ENCODE measurements at places on chromosomes 2 and 18.

GRCh38 chr2:232137356-232138147, 176.0 kb downstream of the DIS3L2 start:
- DNase-seq = no peak

DNA sequence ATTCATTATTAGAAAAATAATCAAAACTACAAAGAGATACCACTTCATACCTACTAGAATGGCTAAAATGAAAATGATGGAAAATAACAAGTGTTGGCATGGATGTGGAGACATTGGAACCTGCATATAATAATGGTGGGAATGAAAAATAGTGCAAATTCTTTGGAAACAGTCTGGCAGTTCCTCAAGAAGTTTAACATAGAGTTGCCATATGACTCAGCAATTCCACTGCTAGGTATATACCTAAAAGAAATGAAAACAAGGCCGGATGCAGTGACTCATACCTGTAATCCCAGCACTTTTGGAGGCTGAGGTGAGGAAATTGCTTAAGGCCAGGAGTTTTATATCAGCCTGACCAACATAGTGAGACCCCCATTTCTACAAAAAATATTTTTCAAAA, 41.6 kb upstream of the ACYP2 start:
- no peak for DNase-seq

DNA sequence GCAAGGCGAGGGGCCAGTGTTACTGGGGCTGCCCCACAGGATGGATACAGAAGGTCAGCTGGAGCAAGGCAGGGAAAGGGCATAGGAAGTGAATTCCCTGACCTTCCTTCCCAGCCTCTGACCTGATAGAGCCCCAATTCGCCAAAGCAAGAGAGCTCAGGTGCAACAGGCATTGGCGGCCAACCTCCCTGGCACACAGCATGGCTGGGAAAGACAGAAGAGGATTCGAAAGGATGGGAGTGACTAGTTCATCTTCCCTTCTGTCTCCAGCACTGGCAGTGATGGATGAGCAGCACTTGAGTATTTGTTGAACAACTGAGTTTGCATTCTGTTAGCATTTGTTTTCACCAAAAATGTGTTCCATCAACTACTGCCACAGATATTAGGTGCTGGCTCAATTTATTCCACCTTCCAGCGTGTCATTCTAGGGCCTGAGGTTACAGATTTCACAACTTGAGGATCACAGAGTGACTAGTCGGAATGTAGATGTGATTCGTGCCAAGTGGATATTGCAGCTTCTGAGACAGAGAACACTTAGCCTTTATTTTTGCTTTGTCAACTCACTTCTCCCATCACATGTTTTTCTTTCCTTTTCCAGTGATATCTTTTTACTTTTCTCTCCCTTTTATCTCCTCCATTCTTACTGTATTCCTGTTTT, 6.2 kb downstream of the COPS8 start:
- no peak for DNase-seq

- DNase-seq = no peak
Observed at GRCh38 chr18:57527556-57528229, 58.8 kb downstream of the FECH start.

DNA sequence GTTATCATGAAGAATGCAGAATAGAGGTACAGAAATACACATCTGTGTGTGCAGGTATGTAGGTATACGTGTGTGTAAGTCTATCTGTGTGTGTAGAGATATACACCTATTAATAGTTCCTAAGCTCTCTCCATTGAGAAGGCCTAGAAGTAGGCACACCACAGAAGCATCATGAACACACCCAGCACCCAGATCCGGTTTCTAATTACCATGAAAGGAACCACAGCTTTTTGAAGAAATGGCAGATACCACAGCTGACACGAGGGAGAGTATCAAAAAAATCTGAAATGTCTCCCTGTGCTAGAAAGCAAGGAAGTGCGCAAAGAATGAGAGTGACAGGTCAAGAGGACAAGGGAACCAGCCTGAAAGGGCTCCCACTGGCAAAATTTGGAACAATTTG, 27.7 kb upstream of the AP1S3 start:
- DNase-seq = no peak

GRCh38 chr2:152571048-152571766, 146.1 kb downstream of the PRPF40A start:
- no peak for DNase-seq

DNA sequence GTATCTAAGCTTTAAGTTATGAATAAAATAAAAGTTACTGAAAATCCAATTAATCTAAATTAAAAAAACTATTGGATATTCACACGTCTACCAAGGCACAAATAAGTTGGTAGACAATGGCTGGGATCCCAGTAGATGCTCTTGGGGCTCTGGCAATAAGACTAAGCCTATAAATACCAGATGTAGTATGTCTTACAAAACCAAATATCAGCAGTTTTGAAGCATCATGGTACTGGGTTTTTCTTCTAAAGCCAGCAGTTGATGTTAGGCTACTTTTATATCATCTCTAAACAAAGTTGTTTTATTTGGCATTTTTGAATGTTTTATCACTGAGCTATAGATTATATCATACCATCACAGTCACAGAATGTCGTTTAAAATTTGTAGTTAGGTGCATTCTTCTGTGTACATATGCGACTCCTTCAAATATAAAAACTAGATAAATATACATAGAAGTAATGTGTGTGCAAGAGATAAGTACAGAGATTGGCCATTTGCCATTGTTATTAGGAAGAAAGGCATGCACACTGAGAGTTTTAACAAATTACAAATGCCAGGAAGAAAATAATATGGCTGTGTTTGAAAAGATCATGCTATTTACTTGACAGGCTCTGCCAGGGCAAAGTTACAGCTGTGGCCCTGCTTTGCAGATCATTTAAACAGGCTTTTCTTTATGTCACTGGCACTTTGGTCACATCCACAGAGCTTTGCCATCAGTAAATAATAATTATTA, 21.6 kb upstream of the TMEM17 start:
- DNase-seq = no peak

- DNase-seq = no peak
Observed at GRCh38 chr2:239142806-239143205, 258.0 kb downstream of the HDAC4 start.

DNA sequence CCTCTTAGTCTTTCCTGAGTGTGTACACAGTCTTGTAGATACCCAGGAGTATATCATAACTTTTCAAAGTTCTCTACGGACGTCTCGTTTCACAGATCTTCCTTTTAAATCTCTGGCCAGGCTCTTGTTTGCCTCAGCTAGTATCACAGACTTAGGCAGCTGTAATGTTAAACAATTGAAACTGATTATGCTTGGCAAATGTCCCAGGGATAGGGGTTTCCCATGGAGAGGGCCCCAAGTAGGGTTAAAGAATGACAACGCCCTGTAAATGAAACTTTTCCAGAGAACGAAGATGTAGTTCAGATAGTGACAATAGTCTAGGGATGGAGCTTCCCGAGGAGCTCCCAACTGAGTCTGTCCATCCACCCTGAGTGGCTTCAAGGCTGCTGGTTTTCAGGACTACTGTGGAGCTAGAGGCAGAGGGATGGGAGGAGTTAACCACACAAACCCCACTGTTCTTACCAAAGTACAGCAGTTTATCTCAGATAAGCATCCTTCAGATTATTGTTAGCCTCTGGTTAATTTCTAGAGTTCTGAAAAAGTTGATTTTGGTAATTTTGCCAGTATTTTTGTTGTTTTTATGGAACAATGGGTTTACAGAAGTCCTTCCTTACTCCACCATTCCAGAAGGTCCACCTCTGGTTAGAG, 9.1 kb downstream of the NEURL3 start:
- no peak for DNase-seq

- no peak for DNase-seq
Observed at GRCh38 chr18:76604108-76604934, 109.3 kb upstream of the ZNF516 start.

DNA sequence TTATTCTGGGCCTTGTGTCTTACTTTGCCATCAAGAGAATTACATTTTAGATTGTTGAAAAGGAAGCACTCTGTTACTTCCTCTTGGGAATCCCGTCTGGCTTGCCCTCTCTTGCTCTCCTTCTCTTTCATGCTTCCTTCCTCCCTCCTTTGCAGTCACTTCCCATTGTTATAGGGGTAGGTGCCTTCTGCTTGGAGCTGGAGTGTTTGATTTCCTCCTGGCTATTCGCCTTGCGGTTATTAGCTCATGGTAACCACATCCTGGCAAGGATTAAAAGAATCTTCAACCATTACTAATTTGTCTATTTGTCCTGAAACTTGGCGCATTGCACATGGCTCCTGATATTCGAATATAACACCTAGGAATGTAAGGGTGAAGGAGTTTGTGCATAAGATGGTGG, 115.0 kb downstream of the CERS6 start:
- DNase-seq = no peak

DNA sequence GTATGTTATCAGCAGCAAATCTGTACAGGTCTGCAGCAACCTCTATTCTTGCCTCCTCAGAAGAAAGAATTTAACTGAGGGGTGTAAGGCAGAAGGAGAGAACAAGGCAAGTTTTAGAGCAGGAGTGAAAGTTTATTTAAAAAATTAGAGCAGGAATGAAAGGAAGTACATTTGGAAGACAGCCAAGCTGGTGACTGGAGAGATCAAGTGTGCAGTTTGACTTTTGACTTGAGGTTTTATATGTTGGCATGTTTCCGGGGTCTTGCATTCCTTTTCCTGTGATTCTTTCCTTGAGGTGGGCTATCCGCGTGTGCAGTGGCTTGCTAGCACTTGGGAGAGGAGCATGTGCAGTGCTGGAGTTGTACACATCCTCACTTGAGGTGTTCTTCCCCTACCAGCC, 16.5 kb upstream of the CERS6 start:
- no peak for DNase-seq

DNA sequence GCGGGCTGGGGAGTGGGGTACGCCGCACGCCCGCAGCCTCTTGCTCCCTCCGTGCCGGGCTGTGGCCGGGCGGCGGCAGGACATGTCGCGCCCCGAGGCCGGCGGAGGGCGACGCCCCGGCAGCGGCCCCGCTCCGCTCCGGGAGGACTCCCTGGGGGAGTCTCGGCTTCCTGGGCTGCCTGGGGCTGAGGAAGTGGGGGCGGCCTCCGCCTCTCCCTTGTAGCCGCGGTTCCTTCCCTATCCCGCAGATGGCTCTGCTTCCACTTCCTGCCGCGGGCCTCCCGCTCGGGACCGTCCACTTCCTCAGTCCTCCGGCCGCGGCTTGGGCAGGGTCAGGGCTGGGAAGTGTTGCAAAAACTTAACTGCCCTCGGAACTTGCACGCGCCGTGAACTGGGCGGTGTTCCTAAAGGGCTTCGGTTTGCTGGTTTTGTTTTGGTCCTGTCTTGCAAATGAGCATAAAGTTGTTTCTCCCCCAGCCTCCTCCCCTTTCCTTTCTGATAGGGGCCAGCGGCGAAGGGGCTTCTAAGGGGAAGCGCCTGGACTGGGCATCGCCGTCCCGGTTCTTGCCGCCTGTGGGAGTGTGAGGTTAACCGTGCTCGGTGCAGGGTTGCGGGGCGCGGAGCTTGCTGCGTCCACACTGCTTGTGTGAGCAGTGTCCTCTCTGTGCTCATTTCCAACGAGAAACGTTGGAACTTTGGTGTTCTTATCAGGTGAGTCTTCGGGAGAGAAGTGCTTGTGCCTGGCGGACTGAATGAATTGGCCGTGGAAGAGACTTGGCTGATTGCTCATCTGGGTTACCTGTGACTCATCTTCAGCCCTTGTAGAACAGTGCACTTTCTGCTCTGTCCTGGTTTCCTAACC, 600 bp downstream of the RALB start:
- no peak for DNase-seq

GRCh38 chr2:168090366-168091135, 156.8 kb downstream of the STK39 start:
- DNase-seq = no peak

- DNase-seq = no peak
Observed at GRCh38 chr18:11728249-11728648, 39.2 kb downstream of the GNAL start.

DNA sequence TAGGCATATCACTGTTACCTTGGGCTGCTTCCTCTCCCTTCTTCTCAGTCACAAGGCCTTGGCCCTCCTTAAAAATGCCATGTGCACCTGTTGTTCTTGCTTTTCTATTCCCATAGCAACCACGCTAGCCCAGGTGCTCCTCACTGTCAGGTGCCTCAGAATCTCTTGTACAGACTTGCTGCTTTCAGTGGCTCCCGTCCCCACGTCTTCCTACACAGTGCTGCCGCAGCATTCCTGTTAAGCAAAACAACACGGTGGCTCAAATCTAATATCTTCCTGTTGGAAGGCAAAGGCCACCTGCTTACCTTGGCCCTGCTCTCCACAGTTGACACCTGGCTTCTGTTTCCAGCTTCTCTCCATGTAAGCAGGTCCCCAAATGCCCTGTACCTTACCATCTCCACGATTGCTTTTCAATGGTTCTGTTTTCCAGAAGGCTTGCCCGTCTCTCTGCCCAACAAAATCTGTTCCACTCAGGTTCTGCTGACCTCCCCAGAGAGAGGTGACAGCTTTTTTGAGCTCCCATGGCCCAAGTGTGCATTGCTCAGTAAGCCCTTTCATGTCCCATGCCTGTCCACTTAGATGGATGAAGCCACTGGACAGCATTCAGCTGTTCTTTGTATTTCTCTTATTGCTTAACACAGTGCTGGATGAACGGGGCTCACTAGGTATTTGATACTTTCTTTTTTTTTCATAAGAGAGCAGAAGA, 240.4 kb downstream of the PRKCE start:
- no peak for DNase-seq

DNA sequence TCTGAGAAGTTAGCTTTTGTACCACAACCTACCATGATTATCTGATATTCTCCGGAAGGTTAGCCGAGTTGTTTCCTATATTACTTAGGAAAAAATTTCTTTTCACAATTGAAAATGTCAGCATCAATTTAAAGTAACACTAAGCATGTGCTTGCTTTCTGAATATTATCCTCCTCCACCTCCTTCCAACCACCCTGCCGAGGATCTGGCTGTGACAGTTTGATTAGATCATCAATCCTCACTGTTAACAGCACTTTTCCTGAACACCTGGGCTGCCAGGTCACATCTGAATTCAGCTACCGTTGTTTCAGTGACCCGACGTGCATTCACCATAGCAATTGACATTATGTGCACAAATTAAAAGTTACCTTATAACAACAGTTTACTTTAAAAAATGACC, 207.0 kb downstream of the ZNF407 start:
- DNase-seq = no peak

- no peak for DNase-seq
Observed at GRCh38 chr18:887716-888115, 17.0 kb upstream of the ADCYAP1 start.

- no peak for DNase-seq
Observed at GRCh38 chr2:34188464-34189303, 589.6 kb upstream of the FAM98A start.

GRCh38 chr2:56199492-56199891, 15.7 kb downstream of the CCDC85A start:
- DNase-seq = no peak

DNA sequence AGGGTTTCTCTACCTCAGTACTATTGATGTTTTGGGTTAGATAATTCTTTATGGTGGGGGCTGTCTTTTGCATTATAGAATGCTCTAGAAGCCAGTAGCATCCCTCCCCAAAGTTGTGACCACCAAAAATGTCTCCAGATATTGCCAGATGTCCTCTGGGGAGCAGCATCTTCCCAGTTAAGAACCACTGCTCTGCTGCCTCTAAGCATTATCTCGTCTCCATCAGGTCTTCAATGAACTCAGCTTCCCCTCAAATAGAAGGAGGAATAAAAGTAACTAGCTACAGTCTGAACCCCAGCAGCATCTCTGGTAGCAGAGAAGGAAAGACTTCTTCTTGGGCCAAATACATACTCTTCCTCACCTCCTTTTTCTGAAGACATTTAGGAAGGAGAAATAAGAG, 244.1 kb downstream of the AGPS start:
- DNase-seq = no peak

GRCh38 chr18:78713069-78713468, 266.5 kb upstream of the SALL3 start:
- DNase-seq = no peak

- no peak for DNase-seq
Observed at GRCh38 chr2:178455947-178456346, 4.8 kb downstream of the PJVK start.
